WTC11 (cell line): ENCODE measurements at places on chromosomes 7 and 10. TPM values are rescaled to one million over a fixed set of nuclear protein-coding genes. Genes with fewer than 3 reads are reported as not detected.

- no peak for DNase-seq
Observed at GRCh38 chr10:51879238-51879637, 179.8 kb upstream of the CSTF2T start.

HSPA12A gene
- total RNA-seq: 5.0 to 7.2 TPM (median 5.2 TPM) in 3 replicates

GRCh38 chr10:112471878-112472487, 25.0 kb downstream of the VTI1A start:
- DNase-seq: no peak

DNA sequence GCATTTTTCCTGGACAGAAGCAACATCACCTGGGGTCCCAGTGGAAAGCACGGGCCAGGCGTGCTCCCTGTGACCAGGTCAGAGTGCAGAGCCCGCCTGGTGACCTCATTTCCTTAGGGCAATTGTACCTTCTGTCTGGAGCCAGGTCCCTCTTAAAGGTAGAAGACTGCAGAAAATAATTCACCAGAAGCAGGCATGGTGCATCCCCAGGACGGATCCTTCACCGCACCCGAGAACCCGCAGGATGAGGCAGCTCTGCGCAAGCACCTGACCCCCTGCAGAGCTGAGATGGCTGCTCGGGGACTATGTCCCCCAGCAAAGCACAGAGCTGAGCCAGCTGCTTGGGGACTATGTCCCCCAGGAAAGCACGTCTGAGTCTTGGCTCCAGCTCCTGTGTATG, 557.6 kb downstream of the PTPRN2 start:
- DNase-seq: no peak

DNA sequence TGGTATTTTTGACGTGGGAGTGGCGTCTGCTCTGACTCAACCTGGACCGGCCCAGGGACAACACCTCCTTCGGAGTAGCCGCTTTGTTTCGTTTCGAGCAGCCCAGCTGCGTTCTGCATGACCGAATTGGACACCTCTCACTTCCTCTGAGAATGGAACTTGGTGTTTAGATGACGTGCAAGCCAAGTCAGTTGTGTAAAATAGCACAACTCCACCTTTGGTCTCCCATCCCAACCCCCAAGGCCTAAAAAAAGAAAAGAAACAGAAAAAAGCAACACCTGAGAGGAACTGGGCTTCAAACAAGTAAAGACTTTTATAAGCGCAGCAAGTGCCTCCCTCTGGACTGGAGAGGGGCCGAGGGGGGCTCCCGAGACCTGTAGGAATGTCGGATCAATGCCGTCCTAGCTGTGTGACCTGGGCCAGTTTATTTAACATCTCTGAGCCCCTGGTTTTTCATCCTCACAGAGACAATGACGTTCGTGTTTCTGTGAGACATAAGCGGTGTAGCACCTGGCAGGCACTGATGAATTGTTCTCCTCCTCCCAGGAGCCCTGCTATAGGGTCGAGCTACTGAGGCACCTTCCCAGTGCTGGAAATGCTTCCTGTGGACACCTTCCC, 52.0 kb upstream of the SMNDC1 start:
- no peak for DNase-seq

GRCh38 chr7:34036972-34037792, 131.8 kb downstream of the BMPER start:
- DNase-seq: no peak

- no peak for DNase-seq
Observed at GRCh38 chr10:99375426-99375825, 46.3 kb downstream of the CNNM1 start.

ITIH5 gene
- 3.1 to 3.8 TPM (median 3.6 TPM) in 3 replicates for total RNA-seq

H2BK1 gene
- total RNA-seq: 0.87 TPM in 1 of 3 replicates, not detected in the others

GRCh38 chr7:110911632-110912031, 179.3 kb upstream of the LRRN3 start:
- no peak for DNase-seq

DNA sequence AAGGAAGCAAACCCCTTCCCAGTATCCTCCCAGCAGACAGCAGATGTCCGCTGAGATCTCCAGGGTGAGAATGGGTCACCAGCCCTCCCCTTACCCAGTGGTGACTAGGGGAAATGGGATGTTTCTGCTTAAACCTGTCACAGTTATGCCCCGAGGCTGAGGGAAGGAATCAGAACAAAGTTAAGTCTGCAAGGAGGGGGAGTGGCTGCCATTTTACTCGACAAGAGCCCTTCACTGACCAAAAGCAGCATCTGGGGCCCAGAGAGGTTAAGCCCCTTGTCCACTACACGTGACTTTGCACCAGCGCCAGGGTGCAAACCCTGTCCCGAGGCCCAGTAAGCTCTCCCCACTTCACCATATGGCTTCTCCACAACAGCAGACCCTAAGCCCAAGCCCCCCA, 4.6 kb upstream of the NANOS1 start:
- no peak for DNase-seq

GRCh38 chr7:5282543-5283316, at the start of gene SLC29A4:
SLC29A4 (plus strand) TSS chr7:5282943; CDS start chr7:5287817, 4,874 bp downstream.
- no peak for DNase-seq

SFTPA2 gene
- total RNA-seq: 4.6 to 5.9 TPM (median 5.7 TPM) in 3 replicates

CDHR3 gene
- total RNA-seq: 18.3 to 19.1 TPM (median 18.9 TPM) in 3 replicates

DNA sequence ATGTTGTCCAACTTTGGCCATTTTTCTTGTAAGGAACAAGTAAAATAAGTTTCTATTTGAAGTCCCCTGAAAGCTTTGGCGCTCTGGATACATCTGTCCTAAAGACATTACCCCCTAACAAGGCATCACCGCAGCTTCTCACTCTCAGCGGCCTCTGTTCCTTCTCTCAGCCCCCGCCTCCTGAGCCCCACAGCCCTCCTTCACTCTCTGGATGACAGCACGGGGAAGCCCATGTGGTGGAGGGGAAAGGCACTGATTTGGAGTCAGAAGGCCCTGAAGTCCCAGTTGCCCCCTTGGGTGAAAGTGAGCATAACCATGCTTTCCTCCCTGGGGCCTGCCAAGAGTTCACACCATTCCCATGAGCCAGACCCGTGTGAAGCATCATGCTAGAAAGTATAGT, 4.6 kb downstream of the H2BK1 start:
- no peak for DNase-seq

GRCh38 chr10:95297402-95297801, 6.6 kb upstream of the PDLIM1 start:
- DNase-seq: no peak

C10orf90 gene
- 0.50 to 0.85 TPM (median 0.62 TPM) in 3 replicates for total RNA-seq

DNA sequence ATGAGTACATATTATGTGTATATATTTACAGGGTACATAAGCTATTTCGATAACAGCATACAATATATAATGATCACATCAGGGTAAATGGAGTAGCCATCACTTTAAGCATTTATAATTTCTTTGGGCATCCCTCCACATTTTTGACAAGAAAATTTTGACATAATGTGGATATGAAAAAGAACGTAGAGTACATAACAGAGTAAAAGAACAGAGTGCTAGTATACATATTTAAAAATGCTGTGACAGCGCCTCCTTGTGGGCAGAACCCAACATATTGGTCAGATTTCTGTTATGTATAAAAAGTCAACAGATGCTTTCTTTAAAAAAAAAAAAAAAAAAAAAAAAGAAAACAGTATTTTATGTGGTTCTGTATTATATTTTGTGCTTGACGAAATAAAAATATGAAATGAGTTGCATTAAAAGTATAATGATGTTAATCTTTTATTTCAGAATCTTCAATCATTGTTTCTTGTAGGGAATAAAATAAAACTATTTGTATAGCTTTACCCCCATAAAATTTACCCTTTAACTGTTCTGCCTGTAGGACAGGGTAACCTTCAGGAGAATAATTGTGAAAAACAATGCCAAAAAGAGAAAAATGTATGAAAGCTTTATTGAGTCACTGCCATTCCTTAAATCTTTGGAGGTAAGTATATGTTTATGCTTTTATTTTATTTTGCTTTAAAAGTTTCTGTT, 18.3 kb upstream of the HBP1 start:
- DNase-seq: peak; percentile 70

GRCh38 chr7:55097100-55097499, 78.3 kb downstream of the EGFR start:
- no peak for DNase-seq

DNA sequence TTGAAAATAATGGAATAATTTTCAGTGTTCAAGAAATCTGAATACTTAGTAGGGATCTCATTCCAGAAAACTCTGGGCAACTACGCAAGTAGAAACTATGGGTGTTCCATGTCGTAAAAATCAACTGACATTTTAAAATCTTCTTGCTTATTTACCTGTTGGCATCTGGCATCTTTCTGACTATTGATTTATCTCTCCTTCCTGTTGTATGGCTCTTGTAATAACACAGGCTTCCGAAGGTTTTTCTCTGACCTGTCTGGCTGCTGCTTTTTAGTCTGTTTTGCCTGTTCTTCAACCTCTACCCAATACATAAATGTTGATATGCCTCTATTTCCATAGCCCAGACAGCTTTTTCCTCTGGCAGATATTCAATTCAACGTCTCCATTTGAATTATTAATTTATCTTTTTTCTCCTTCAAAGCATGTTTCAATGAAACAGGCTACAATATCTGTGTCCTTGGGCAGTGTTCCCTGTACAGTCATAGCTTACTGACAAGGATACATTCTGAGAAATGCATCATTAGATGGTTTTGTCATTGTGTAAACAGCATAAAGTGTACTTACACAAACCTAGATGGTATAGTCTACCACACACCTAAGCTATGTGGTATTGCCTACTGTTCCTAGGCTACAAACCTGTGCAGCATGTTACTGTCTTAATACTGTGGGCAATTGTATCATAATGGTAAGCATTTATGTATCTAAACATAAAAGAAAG, 105.9 kb upstream of the ETV1 start:
- DNase-seq: no peak
